Upper lobe of left lung (tissue), 6 donors: ENCODE measurements at places on chromosomes 1 and 21. TPM values are rescaled to one million over a fixed set of nuclear protein-coding genes. Genes with fewer than 3 reads are reported as not detected.

PCNT gene
- 24.9 TPM for total RNA-seq

HLX gene
- total RNA-seq: 10.9 TPM

GRCh38 chr1:193685986-193686385 lies 499.6 kb upstream of the B3GALT2 start:
- DNase-seq: no peak

GRCh38 chr1:59108481-59109317 lies 188.2 kb upstream of the FGGY start:
- no peak for DNase-seq

DNA sequence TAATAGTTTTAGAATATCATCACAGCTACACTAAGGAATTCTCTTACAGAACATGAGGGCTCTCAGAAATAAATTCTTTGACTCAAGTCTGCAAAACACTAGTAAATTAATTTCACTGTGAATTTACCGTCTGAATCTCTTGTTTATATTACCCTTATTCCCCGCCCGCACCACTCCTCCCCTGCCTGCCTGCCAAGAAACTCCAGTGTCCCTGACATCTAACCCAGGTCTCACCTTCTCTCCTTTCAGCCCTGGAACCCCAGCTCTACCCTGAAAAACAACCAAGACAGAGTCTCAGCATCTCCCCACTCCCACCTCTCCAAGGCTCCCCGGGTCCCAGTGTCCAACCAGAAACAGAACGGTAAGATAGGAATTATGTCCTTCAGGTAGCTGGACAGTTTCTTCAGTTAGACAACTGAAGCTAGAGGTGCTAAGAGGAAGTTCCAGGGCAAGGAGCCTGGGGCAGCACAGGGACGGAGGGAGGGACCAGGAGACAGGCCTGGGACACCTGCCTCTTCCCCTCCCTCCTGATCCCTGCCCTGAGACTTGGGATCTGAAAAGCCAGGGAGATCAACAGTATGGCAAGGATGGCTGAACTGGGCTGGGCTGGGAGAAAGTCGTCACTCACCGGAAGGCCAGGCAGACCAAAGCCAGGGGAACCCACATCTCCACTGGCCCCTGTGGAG lies 15.4 kb downstream of the COL16A1 start:
- no peak for DNase-seq

DNA sequence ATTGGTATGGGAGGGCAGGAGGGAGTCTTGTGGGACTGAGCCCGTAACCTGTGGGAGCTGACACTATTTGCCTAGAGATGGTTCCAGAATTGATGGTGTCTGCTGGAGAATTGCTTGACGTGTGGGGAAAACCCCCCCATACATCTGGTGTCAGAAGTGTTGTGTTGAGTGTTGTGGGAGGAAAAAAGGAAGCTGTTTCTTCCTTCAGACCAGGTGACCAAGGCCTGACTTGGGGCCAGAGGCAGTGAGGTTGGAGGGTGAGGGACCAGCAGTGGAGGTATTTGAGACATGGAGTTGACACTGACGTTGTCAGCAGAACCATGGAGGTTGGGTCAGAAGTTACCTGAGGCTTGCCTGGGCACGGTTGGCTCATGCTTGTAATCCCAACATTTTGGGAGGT lies 8.3 kb downstream of the SHISAL2A start:
- DNase-seq: no peak

DNA sequence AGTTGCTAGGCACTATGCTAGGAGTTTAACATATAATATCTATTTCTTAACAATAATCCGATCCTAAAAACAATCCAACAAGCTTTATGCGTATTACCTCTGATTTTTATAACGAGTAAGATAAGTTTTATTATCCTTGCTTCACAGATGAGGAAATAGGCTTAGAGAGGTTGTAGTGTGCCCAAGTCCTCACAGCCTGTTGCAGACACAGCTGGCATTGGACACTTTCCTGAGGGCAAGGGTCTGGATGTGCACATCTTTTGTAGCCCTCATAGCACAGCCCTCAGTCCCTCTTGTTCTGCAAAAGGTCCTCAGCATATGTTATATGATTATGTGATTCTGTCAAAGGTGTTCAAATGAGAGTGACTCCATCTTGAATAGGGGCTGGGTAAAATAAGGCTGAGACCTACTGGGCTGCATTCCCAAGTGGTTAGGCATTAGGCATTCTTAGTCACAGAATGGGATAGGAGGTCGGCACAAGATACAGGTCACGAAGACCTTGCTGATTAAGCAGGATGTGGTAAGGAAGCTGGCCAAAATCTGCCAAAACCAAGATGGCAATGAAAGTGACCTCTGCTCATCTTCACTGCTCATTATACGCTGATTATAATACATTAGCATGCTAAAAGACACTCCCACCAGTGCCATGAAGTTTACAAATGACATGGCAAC lies 75.7 kb upstream of the F3 start:
- DNase-seq: no peak

DNA sequence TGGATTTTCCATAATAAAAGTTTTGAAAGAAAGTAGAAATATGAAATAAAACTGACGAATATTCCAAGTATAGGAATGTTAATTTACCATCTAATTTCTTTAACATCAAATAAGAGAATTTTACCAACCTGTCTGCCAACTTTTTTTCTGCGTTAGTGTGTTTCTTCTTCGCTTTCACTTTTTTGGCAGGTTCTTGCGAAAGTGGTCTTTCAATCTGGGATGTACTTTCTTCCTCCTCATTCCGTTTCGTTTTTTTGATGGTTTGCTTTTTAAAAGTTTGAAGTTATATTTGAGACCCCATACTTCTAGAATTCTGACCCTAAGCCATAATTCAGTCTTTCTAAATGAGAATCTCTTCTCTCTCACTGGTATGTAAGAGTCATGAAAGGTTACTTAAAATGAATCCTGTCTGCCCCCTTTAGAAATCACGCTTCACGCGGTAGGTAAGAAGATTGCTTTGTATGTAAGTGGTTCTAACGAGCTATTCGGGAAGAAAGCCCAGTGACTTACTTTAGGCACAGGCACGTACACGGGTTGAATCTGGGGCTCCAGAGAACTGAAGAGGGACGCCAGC lies 580 bp downstream of the RBM34 start:
- no peak for DNase-seq

DNA sequence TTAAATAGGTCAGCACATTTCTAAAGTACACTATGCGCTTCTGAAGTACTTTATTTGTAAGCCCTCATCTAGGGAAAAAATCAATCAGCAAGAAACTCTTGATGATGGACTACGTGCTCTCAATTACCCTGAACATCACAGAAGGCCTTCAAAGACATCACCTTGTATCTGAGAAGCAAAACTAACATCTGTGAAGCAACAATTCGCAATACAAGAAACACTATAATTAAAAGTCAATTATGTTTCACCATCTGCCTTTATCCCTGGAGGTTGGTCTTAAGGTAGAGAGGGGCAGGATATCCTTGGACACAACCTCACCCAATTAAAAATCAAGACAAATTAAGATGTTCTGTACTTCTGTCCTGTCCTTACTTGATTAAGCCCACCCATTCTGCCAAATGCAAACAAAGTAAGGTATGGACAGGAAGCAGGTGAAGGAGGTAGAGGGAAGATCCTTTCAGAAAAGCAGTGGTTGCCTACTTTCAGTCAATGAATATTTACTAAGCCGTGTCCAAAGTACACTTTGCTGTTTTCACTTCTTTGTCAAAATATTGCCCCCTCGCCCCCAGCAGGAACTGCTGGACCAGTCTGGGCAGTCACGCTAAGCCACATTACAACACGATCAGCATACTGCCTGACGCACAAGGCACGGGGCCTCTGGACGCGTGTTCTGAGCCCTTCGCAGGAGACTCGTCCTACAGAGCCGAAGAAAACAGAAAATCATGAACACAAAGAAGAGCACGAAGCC lies 887 bp downstream of the SLC19A2 start:
- DNase-seq: no peak

DNA sequence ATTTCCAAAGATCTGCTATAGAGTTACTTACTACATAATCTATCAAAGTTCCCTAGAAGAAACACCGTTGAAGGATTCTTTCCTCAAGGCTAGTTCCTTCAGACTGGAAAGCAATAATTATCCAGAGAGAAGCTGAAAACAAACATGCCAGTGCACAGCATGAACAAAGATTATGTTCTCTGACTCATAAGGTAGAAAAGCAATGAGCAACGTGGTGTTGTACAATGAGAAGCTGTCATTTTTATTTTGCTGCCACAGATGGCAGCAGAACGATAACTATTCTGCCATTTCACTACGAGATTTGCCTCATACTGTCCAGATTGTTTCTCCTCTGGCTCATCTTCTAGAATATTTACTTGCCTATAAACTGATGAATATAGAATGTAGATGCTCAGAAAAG lies 10.7 kb downstream of the EXTL2 start:
- no peak for DNase-seq

DNA sequence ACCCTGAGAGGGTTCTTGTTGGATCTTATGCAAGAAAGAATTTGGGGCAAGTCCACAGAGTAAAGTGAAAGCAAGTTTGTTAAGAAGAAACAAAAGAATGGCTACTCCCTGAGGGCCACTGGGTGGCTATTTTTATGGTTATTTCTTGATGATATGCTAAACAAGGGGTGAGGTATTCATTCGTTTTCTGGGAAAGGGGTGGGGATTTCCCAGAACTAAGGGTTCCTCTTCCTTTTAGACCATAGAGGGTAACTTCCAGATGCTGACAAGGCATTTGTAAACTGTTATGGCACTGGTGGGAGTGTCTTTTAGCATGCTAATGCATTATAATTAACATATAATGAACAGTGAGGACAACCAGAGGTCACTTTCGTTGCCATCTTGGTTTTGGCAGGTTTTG lies 18.2 kb upstream of the IFI6 start:
- DNase-seq: no peak

DNA sequence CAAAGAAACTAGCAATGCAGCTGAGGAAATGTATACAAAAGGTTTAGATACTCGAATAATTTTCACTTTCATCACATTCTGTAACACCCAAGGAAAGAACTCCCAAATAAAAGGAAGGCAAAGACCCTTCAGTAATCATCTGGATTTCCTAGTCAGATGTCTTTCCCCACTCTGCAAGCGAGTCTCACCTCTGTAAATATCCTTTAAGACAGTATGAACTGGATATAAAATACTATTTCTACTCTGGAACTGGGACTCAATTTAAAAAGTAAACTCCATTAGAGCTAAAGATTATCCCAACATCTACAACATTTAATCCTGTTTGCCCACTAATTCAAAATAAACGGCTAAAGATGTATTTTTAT lies 27.0 kb downstream of the C2CD2 start:
- DNase-seq: no peak

DNA sequence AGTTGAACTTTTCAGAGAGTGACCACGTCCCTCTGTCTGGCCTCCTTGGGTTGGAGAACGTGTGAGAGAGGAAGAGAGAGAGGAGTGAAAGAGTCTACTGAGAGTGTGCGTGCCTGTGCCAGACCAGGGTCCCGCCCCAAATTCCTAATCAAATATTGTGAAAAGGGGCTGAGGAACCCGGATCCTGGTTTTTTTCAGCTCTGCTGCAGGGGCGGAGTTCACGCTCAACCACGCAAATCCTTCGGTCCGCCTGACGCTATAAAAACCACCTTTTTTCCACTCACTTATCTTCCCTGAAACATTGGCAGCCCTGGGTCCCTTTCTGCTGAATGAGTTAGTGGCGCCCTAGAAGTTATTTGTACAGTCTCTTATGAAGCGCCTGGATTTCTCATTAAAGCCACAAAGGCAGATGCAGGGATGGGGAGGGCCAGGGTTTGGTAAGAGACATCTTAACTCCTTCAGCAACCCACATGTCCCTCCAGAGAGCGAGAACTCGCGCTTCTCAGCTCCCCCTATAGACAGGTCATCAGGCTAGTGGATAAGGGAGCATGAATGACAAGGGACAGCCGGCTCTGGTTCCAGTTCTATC lies at the start of gene FMOD:
Gene FMOD (minus strand): TSS at position 86 of the 589 bp plus-strand sequence. CDS start 2,852 bp downstream, outside the sequence.
- DNase-seq: no peak

DNA sequence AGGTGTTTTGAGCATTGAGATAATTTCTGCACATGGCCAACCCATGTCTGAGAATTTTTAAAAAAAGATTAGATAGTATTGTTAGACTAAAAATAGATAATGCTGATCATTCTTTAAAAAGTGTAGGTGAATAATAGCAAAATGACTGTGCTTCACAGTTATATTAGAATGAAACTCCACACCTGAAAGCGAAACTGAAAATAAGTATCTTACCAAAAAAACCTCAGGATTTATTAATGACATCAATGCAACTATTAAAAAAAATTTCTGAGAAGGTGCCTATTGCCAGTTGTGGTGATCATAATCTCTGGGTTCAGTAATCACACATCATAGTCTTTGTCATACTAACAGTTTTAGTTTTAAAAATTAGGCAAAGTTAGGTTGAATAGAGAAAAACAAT lies 36.5 kb downstream of the PLA2G4A start:
- no peak for DNase-seq
